Activated gamma-delta T cell treated with Interleukin-2 at 50 U/mL for 16 hours (primary cell): ENCODE measurements at places on chromosomes 7 and 10.

GRCh38 chr7:46651561-46652088, 730.6 kb upstream of the IGFBP3 start:
- DNase-seq = no peak

GRCh38 chr10:26628395-26628794, 69.1 kb upstream of the PDSS1 start:
- DNase-seq = no peak

DNA sequence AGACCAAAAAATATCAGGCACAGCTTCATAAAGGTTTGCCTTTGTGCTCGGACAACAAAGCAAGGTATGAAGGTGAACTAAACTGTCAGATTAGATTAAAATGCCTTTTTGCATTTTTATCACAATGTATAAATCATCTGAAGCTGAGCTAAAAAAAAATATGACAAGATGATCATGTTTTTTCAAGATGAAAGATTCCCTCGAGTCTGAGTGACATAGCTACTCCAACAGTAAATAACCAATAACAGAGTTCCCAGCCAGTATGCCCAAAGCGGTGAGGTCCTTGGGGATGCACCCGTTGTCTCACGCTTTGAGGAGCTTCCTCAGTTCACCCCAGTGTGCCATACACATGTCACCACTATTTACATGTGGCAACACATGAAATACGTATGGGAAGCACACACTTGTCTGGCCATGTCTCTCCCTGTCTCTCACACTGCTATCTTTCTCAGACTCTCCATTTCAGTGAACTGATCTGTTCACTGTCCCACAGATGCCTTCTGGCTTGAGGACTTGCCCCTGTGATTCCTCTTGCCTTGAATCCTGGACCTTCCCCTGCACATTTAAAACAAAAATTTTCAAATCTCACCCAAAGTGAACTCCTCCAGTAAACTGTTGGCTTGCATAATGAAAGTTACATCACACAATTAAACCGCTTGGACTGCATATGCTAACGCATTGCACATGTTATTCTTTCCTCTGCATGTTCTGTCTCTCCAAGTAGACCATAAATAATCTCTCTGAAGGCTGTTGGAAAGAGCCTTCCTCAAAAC, 2.6 kb upstream of the PIK3CG start:
- no peak for DNase-seq

DNA sequence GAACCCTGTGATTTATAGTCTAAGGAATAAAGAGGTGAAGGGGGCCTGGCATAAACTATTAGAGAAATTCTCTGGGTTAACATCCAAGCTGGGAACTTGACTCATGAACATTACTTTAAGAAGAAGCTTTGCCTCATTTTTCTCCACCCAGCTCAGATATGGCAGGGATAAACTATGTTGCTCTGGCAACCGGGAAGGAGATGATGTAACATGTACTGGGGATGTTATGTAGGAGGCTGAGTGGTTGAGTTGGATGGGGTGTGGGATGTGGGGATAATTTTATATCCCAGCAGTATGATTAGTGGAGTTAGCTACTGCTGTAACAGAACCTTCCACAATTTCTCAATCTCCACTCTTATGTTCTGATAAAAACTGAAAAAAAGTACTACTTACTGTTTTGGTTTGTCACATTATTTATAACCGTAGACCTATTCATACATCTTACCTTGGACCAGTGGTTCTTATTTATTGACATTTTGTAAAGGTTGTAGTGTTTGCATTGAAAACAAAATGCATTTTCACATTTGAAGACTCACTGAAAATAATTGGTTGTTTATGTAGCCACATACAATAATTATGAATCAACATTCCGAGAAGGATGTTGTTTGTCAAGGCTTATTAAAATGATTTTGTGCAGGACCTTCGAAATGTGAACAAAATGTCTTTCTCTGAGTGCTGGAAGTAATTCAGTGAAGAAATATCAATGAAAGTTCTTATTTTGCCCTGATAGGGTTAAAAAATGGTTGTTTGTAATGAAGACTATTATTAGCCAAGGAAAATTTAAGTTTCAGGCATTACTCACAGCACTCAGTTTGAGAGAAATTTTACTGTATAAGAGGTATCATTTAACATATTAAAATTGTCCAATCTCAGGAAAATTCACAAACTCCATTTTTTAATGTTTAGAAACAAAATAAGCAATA, 1.3 kb downstream of the OR2F2 start:
- no peak for DNase-seq

DNA sequence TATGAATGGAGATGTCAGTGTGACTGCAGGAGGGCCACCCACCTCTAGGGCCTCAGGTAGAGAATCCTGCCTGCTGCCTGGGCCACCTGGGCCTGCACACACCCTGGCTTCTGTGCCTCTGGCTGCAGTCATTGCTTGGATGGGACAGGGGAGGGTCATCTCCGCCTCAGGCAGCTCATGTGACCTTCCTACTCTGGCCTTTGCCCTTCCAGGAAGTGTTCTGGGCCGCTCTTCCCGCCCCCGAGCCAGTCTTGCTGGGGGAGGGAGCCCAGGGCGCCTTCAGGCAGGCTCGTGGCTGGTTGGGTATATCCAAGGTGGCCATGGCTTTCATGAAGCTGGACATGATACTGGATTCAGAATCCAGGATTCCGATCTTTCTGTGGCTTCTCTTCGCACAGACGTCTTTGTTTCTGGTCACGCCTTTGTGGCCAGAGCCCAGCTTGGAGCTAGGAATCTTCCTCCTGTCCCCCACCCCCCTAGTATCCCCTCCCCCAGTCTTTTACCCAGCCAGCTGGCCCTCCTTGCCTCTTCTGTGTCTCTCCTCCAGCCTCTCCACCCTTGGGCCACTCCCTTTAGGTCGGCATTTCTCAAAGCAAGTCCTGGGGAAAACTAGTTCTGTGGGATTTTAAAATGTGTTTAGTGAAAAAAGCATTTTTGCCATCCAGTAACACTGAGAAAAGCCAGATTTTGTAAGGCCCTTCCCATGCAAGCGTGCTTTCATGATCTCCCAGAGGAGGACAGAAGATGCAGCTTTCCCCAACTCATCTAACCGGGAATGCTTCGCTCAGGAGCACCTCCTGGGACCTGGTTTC, 119.6 kb downstream of the ZMIZ1 start:
- no peak for DNase-seq

- no peak for DNase-seq
Observed at GRCh38 chr10:123149568-123150270, 1.8 kb downstream of the HMX2 start.

- DNase-seq = peak; percentile 78
Observed at GRCh38 chr7:150357270-150357669, 11.4 kb upstream of the REPIN1 start.

GRCh38 chr10:116692225-116692624, 50.1 kb downstream of the HSPA12A start:
- no peak for DNase-seq

DNA sequence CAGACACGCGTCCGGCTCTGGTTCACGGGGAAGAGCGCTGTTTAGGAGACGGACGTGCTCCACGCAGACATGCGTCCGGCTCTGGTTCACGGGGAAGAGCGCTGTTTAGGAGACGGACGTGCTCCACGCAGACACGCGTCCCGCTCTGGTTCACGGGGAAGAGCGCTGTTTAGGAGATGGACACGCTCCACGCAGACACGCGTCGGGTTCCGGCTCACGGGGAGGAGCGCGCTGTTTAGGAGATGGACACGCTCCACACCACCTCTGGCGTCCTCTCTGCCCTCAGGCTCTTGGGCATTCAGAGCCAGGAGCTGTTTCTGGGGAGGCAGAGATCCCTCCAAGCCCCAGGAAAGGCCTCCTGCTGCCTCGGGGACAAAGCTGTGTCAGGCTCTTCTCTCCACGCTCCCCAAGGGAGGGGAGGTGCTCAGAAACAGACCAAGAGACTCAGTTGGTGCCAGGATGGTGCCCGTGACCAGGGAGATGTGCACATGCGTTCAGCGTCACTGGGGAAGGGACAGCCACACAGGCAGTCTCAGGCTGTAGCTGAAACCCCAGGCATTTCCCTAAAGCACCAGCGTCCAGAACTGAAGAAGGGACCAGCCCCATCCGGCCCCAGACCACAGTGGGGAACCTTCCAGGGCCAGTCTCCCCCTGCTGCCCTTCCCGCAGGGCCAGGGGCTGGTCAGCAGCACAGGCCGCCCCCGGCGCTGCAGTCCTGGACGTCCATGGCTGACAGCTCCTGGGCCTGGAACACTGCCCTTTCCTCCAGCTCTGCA, 175.6 kb downstream of the ELFN1 start:
- no peak for DNase-seq

- peak; percentile 54 for DNase-seq
Observed at GRCh38 chr7:39589323-39590111, 23.3 kb downstream of the YAE1 start.

DNA sequence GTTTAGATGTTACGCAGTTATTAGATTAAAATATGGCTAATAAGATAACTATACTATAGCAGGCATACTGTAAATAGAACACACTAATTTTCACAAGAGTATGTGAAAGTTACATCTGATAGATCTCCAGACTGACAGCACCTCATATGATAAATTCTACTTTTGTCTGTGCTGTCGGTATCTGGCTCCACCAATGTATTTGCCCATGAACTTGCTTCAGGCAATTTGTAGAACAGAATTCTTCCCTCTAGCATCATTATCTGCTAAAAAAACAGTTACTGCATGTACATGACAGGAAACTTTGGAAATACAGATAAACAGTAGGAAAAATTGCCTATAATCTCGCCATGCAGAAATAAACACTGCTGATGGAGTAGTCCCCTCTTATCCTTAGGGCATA, 137.7 kb downstream of the WNT2 start:
- no peak for DNase-seq

- no peak for DNase-seq
Observed at GRCh38 chr7:106466867-106467266, 182.1 kb upstream of the NAMPT start.

DNA sequence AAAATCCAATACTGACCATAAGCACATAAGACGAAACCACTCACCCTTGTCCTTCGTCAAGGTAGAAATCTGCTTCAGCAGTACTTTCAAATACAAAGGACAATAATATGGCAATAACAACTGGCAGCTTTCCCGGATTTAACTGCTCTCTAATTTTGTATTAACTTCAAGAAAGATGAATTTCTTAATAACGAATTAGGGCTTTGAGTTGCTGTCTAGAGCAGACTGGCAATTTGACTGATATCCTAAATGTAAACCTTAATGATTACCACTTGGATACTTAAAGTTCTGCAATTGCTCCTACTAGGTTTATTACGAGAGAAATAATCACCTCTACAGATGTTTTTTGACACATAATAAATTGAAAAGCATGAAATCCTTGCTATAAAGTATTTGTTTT, 418.7 kb downstream of the MAGI2 start:
- DNase-seq = no peak

- no peak for DNase-seq
Observed at GRCh38 chr7:1855725-1856160, 185.7 kb downstream of the ELFN1 start.

GRCh38 chr7:26515314-26515842, 223.7 kb downstream of the SNX10 start:
- DNase-seq = no peak

DNA sequence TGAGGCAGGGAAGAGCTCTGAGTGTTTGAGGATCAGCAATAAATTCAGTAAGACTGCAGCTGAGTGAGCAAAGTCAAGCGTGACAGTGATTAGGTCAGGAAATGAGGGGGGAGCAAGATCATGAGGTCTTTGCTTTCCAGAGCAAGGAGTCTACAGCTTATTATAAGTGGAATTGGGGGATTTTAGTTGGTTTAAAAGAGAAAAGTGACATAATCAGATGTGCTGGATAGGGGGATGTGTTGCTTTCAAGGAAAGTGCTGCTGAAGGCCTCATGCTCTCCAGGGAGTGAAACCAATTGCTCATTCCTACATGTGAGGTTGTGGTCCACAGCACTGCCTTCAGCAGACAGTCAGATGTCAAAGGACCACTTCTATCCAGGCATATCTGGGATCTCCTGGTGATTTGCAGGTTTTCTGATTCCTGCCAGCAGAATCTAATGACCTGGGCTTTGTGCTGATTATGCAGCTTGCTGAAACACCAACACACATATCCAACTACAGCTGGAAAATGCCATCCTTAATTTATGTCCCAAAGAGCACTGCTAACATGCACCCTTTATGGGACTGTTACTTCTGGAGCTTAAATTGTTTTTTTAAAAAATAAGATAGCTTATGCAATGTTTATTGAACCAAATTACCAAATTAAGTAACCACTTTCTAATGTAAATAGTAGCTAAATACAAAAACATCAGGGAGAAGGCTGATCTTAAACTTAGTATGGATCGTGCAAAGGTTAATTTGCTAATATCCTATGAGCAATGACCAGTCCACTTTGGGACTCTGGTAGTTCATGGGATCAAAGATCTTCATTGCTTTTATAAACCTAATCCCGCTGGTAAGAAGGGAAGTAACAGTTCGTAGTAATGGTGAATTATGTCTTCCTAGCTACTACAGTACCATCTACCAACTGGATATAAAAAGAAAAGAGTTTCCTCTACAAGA, 607.6 kb downstream of the KCNMA1 start:
- DNase-seq = no peak

DNA sequence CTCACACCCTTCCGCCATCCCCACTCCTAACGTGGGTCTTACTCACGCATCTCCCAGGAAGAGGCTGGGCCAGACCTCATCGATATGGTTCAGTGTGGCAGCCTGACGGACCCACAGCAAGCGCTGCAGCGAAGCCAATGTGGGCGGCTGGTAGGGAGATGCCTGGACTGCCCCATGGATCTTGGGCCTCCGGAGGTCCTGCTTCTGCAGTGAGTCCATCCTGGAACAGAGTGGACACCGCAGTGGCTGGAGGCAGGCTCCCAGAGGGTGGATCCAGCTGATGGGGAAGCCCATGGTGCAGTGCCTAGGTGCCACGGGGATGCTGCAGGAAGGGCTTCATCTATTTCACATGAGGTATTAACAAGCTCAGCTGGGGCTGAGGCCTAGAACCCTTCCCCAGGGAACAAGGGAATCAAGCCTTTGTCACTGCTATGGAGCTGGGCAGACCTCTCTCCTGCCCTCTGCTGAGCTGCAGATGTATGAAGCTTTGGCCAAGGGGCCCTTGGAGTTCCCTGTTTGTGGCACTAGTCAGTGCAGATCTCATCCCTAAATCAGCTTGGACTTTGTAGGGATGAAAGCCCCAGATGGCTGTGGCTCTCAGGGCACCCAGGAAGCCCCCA, 13.7 kb upstream of the SAMD8 start:
- DNase-seq = no peak

GRCh38 chr10:99788598-99789256, 6.3 kb downstream of the ABCC2 start:
- no peak for DNase-seq

GRCh38 chr7:40192036-40192435, 57.2 kb downstream of the SUGCT start:
- DNase-seq = no peak

GRCh38 chr10:30285970-30286369, 63.1 kb downstream of the MTPAP start:
- DNase-seq = no peak

DNA sequence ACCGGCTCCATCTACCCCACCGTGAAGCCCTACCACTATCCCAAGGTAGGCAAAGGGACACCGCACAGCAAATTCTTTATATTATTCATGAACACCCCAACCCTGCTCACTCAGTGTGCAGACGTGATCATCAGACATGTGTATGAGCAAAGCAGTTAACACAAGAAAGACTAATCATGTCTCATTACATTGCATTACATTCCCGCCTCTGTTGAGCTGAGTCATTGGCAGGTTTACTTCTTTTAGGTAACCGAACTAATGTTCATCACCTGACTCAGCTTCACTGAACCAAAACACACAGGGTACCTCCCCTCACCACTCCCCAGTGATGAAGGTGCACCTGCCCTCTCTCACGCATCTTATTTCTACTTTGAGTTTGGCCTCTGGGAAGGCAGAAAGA, 233.4 kb downstream of the PAXIP1 start:
- DNase-seq = no peak

GRCh38 chr10:133275684-133276092, 980 bp downstream of the ADAM8 start:
- peak; percentile 48 for DNase-seq
